ENCODE measurements at places on chromosomes 16 and 17.

DNA sequence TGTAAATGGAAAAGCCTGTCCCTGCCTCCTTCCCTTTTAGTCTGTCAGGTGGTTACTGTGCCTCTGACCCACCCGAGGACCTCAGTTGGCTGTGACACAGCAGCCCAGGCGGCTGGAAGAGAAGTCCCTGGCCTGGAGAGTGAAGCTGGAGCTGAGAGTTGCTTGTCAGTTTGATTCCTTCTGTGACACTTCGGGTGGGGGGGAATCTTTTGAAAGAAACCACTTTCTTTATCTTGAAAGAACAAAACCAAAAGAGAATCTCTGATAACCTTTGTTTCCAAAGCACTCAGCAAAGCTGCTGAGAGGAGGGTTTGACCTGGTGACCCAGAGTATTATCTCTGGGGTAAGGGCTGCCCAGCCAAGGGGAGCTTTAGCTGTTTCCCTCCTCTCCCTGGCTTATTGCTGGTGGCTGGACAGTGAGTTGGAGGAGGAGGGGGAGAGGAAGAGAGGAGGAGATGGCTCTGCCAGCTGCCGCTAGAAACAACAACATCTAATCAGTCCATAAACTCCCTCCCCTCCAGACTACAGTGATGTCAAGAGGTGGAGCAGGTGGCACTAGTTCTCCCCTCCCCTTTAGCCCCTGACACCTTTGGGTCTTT is 34.0 kb downstream of the YPEL2 start:
- no peak for DNase-seq

- no peak for DNase-seq
These were observed 5.9 kb upstream of the HOXB13 start for GRCh38 chr17:48734333-48735061.

DNA sequence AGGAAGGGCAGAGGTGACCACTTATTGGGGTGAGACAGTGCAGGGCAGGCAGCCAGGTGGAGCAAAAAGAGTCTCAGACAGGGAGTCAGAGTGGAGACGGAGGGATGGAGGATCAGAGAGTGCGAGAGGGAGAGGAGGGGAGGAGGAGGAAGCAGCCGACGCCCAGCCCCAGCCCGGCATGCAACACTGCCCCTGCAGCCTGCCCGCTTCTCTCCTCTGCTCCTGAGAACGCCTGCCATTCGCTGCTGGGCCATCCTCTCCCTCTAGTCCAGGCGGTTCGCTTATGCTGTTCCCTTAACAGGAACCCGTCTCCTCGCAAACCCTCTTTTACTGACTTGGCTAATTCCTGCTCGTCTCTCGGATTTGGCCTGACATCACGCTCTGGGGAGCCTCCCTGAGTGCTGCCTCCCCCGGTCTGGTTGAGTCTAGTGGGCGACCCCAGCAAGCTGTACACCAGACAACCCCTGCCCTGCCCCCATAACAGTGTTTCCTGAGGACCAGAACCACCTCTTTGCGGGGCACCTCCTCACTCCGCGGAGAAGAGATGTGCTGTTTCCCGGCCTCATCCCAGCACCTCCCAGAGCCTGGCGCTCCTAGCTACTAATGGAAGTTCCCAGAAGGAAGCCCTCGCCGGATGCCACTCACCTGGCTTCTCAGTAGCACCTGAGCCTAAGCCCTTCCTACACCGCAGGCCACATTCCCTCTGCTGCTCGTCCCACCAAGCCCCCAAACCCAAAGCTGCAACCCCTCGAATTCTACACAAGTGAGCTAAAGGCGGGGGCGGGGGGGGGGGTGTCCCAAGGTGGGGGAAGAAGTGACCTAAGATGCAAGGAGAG is 61.2 kb upstream of the CCL1 start:
- no peak for DNase-seq

GRCh38 chr17:80771612-80772005 is 220.0 kb upstream of the CHMP6 start:
- no peak for DNase-seq

DNA sequence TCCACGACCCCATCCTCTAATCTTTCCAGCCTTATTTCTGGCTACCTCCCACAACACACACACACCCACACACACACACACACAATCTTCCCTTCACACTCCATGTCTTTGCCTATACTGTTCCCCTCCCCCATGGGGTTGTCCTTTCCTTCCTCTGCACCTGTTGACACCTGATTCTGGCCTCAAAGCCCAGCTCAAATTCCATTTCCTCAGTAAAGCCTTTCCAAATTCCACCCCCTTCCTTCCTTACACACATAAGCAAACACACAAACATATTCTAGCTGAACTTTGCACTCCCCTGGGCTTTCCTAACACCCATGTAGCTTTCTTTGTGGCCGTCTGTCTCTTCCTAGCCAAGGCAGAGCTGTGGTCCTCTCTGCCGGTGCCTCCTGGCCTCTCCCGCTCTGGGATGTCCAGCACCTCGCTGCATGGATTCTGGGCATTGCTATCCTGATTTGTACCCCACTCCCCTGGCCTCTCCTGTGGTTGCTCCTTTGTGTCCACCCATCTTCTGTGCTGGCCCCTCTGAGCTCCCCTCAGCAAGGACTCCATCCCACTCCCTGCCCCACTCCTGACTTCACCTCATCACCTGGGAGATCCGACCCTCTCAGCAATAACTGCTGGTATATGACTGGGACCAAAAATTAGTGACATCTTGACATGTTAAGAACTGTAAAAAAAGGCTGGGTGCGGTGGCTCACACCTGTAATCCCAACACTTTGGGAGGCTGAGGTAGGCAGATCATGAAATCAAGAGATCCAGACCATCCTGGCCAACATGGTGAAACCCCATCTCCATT is 8.4 kb upstream of the SRCIN1 start:
- DNase-seq = no peak

DNA sequence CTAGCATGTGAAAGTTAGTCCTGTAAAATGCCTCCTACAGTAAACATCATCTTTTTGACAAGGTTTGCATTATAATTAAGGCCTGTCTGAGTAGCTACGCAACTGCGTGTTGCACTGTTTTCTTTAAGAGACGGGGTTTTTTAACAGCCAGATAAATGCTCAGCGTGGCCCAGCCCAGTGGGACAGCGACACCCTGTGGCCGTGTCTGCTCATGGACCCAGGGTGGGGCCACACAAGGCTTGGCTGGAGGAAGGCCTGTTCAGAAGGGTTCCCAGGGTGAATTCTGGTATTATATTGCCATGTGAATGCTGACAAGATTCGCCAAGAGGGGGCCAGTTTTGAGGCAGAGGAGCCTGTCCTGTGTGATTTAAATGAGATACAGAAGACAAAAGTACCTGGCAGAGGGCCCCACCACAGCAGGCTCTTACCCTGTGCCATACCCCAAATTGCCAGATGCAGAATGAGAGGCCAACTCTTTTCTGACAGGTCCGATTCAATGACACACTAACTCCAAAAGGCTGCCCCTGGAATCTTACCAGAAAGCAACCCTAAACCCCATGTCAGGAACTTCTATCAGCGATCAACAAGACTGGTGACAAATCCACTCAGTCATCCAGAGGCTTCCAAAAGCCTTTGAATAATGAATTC is 65.9 kb upstream of the IRX6 start:
- no peak for DNase-seq

DNA sequence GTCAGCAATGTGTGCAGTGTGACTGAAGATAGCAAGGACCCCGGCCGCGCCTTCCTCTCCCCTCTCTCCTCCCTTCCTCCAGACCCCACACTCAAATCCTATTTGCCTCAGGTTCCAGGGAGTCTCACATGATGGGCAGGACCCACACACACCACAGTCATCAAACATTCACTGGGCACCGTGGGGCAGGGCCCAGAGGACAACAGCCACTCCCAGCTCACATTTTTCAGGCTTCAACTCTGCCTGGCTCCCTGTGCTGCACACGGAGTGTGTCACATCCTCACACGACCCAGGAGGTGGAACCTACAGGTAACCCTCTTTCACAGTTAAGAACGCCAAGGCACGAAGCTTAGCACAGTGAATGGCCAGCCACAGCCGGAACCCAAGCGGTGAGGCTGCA is 30.5 kb downstream of the PEMT start:
- DNase-seq = no peak

DNA sequence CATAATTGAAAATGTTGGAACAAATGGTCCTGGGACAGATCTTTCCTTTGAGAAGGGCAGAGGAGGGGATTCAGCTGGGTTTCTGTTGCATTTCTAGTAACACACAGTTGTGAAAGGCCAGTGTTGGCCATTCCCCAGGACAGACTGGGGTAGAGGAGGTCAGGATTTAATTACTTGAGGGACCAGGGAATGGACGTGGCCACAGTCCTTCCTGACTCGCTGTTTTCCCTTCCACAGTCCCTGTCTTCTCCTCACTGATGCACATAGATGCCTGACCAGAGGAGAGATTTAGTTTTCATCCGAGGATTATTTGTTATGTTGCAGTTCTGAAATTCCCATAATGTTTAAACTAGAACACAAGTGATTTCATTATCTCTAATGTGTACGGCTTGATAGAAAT is 25.2 kb upstream of the HEATR6 start:
- DNase-seq = no peak

- no peak for DNase-seq
These were observed 306.0 kb upstream of the KCNJ16 start for GRCh38 chr17:69769050-69769449.

Data from HCEC 1CT (cell line).